Chondrocyte (in vitro differentiated cells): ENCODE measurements at places on chromosomes 6 and 20. TPM values are rescaled to one million over a fixed set of nuclear protein-coding genes. Genes with fewer than 3 reads are reported as not detected.

The GCNT2 gene
- 0.12 to 0.67 TPM (median 0.44 TPM) in 3 replicates for total RNA-seq

The GRIK2 gene
- total RNA-seq: 8.2 to 15.8 TPM (median 8.3 TPM) in 3 replicates

The FAXC gene
- total RNA-seq: 6.8 to 9.7 TPM (median 8.0 TPM) in 3 replicates

The HMGCLL1 gene
- 0.17 TPM in 1 of 3 replicates, not detected in the others for total RNA-seq

GRCh38 chr20:16479666-16480065 lies 93.6 kb downstream of the KIF16B start:
- no peak overlapping the region for H3K27ac ChIP-seq
- peaks cover 18% of the 10 kb centered on the region for H3K4me1 ChIP-seq
- no peak for DNase-seq
- H3K36me3 ChIP-seq: peaks cover 1% of the 10 kb centered on the region

- peak overlapping the region; percentile 63 for H3K4me3 ChIP-seq
- H3K36me3 ChIP-seq: no peaks in the 10 kb centered on the region
- H3K27ac ChIP-seq: no peak overlapping the region
These were observed 90.5 kb upstream of the PRSS16 start for GRCh38 chr6:27156874-27157458.

- peaks cover 11% of the 10 kb centered on the region for H3K27me3 ChIP-seq
- no peak overlapping the region for H3K27ac ChIP-seq
- DNase-seq: peak; percentile 22
- H3K36me3 ChIP-seq: no peaks in the 10 kb centered on the region
- peaks cover 4% of the 10 kb centered on the region for H3K4me1 ChIP-seq
- no peak overlapping the region for H3K4me3 ChIP-seq
These were observed 213.2 kb downstream of the ERMARD start for GRCh38 chr6:169964486-169965180.

GRCh38 chr20:2228926-2229325 lies 66.9 kb upstream of the TGM3 start:
- H3K4me1 ChIP-seq: no peaks in the 10 kb centered on the region
- H3K36me3 ChIP-seq: no peaks in the 10 kb centered on the region
- H3K27me3 ChIP-seq: no peaks in the 10 kb centered on the region
- no peak for DNase-seq
- H3K27ac ChIP-seq: no peak overlapping the region
- no peak overlapping the region for H3K4me3 ChIP-seq

DNA sequence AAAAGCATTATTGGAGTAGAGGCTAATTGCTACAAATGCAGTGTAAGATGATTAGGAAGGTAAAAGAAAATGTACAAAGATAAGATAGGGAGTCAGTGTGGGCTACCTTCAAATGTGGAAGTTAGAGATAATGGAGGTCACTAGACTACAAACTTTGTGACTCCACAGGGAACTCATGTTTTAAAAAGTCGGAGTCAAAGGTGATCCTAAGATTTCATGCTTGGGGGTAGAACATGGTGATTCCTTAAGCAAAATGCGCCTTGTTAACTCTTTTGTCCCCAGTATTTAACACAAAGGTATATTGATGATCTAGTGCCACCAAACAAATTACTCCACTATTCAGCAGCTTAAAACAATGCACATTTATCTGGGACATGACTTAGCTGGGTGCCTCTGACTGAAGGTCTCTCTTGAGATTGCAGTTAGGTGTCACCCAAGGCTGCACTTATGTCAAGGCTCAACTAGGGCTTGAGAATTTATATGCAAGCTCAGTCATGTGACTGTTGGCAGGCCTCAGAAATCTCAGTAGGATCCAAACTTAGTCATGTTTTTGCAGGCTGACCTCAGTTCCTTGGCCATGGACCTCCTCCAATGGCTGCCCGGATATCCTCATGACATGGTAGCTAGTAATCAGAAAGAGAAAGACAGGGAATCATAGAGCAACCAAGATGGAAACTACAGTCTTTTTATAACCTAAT lies 11.4 kb upstream of the SNX9 start:
- DNase-seq: no peak
- H3K27me3 ChIP-seq: no peaks in the 10 kb centered on the region
- no peaks in the 10 kb centered on the region for H3K36me3 ChIP-seq
- H3K4me3 ChIP-seq: no peak overlapping the region

GRCh38 chr6:127641905-127642304 lies 64.9 kb downstream of the C6orf58 start:
- H3K4me3 ChIP-seq: no peak overlapping the region
- no peak for DNase-seq
- H3K36me3 ChIP-seq: peaks cover 4% of the 10 kb centered on the region
- H3K27ac ChIP-seq: no peak overlapping the region
- no peaks in the 10 kb centered on the region for H3K4me1 ChIP-seq

DNA sequence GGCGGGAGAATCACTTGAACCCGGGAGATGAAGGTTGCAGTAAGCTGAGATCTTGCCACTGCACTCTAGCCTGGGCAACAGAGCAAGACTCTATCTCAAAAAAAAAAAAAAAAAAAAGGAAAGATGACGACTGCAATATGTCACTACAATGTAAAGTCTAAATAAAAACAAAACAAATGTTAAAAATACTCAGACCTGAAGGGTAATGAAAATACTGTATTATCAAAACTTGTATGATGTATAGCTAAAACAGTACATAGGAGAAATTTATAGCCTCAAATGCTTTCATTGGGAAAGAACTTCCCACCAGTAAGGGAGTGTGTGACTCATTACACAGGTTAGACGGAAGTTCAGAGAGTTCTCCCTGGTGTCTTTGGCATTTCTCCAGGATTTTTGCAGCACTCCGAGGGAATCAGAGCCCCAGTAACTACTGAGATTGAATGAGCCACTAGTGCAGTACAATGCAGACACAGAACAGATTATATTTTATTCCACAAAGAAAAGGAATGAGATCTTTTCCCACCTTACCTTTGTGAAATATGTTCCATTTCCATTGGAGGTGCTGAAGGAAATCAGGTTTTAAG lies 12.5 kb upstream of the RALGAPB start:
- no peak overlapping the region for H3K4me3 ChIP-seq
- H3K27me3 ChIP-seq: peaks cover 2% of the 10 kb centered on the region
- H3K36me3 ChIP-seq: no peaks in the 10 kb centered on the region

GRCh38 chr6:30774701-30775100 lies 30.4 kb upstream of the IER3 start:
- no peak overlapping the region for H3K4me3 ChIP-seq
- H3K36me3 ChIP-seq: no peaks in the 10 kb centered on the region
- peak overlapping the region; percentile 5 for H3K27ac ChIP-seq
- no peak for DNase-seq
- no peaks in the 10 kb centered on the region for H3K27me3 ChIP-seq

- H3K4me3 ChIP-seq: no peak overlapping the region
- H3K4me1 ChIP-seq: peaks cover 3% of the 10 kb centered on the region
- no peaks in the 10 kb centered on the region for H3K27me3 ChIP-seq
These were observed 621.0 kb upstream of the NRSN1 start for GRCh38 chr6:23505026-23505425.
